Type B pancreatic cell (in vitro differentiated cells): ENCODE measurements at places on chromosomes 1 and 21. TPM values are rescaled to one million over a fixed set of nuclear protein-coding genes. Genes with fewer than 3 reads are reported as not detected.

DNA sequence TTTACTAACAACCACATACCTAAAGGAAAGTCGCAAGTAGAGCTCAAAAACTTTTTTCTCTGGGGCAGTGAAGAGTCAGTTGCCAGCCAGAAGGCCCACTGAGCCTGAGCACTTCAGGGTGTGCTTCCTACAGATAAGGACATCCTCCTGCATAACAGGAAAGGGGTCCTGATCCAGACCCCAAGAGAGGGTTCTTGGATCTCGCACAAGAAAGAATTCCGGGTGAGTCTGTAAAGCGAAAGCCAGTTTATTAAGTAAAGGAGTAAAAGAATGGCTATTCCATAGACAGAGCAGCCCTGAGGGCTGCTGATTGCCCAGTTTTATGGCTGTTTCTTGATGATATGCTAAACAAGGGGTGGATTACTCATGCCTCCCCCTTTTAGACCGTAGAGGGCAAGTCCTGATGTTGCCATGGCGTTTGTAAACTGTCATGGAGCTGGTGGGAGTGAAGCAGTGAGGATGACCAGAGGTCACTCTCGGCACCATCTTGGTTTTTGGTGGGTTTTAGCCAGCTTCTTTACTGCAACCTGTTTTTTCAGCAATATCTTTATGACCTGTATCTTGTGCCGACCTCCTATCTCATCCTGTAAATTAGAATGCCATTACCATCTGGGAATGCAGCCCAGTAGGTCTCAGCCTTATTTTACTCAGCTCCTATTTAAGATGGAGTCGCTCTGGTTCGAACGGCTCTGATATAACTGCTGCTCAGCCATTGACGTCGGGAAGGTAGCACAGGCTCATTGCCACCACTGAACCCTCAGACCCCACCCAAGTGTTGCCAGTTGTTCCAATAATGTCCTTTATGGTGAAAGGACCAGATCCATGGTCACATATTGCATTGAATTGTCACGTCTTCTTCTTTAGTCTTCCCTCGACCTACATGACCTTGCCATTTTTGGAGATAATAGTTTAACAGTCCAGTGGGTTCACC, 96.6 kb upstream of the ERRFI1 start:
- DNase-seq: no peak

DNA sequence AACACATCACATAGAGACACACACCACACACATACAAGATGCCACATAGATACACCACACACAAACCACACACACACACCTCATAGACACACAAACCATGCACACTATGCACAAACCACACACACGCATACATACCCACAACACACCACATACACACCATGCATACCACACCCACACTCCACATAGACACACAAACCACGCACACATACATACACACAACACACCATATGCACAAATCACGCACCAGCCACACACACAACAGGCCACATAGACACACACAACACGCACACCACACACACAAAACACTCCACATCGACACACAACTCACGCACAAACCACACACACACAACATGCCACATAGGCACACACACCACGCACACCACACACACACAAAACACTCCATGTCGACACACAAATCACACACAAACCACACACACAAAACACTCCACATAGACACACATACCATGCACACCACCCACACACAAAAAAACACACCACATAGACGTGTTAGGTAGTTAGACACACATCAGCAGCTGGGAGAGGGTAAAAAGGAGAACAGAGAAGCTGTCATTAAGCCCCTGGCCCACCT, 49.5 kb upstream of the SLC19A1 start:
- no peak for DNase-seq

- DNase-seq: no peak
Measured at GRCh38 chr21:29338256-29338655, 39.5 kb downstream of the BACH1 start.

GRCh38 chr1:175600721-175601440, 142.5 kb downstream of the TNR start:
- DNase-seq: no peak

DNA sequence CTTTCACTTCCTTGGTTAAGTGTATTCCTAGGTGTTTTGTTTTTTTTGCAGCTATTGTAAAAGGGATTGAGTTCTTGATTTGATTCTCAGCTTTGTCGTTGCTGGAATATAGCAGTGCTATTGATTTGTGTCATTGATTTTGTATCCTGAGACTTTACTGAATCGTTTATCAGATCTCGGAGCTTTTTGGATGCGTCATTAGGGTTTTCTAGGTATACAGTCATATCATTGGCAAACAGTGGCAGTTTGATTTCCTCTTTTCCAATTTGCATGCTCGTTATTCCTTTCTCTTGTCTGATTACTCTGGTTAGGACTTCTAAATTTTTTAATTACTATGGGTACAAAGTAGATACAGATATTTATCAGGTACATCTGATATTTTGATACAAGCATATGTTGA, 75.4 kb downstream of the SLC35A3 start:
- no peak for DNase-seq

- no peak for DNase-seq
Measured at GRCh38 chr1:220616836-220617235, 73.3 kb upstream of the C1orf115 start.

- no peak for DNase-seq
Measured at GRCh38 chr1:26828411-26828991, 2.0 kb downstream of the ZDHHC18 start.

- DNase-seq: no peak
Measured at GRCh38 chr1:6033986-6034749, 11.5 kb upstream of the KCNAB2 start.

GRCh38 chr1:47781171-47781959, 215.8 kb downstream of the TRABD2B start:
- no peak for DNase-seq

DNA sequence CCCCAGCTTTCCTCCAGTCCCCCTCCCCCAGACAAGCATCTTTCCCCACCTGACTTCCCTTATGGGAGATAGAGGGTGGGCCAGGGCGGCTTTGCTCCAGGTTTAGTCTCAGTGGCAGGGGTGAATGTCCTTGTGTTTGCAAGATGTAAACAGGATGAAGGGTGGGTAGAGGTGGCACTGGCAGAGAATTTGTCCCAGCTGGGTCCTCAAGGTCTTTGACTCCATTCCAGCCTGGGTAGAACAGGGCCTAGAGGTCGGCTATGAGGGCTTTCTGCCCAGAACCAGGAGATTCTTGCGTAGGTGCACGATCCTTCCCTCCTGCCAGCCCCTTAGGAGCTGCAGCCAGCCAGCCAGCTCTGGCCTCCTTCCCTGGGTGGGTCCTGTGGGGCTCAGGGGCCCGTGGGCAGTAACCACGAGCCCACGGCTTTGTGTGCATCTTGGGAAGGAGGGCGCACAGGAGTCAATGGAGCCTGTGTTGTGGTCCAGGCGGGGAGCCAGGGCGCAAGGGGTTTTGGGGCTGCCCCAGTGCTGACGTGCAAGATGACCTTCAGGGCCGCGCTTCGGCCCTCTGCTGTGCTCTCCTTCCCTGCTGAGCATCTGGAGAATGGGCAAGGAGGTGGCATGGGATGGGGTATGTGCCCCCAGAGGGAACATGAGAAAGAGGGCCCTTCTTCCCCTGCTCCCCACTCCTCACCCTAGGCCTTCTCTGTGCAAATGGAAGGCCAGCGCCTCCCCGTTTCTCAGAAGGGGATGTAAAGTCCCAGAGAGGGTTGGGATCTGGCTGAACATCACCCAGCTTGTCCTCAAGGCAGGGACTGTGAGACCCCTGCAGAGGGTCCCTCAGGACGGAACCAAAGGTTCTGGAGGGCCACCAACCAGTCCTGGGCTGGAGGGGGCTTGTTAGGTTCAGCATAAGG, 15.7 kb downstream of the POU3F1 start:
- DNase-seq: no peak

Gene HSPA6
- total RNA-seq: 0.77 and 1.0 TPM in 2 replicates

Gene RSRP1
- total RNA-seq: 97.6 and 109 TPM in 2 replicates

Gene ATPAF1
- 45.9 and 55.7 TPM in 2 replicates for total RNA-seq

Gene TFAP2E
- total RNA-seq: 1.3 and 1.4 TPM in 2 replicates

Gene MNDA
- not detected in 2 replicates for total RNA-seq

Gene IFI44
- total RNA-seq: 3.8 and 4.8 TPM in 2 replicates

Gene LAMTOR5
- 131 and 142 TPM in 2 replicates for total RNA-seq

Gene INAVA
- 37.6 and 38.4 TPM in 2 replicates for total RNA-seq
